ENCODE measurements at places on chromosomes 5 and 9.

DNA sequence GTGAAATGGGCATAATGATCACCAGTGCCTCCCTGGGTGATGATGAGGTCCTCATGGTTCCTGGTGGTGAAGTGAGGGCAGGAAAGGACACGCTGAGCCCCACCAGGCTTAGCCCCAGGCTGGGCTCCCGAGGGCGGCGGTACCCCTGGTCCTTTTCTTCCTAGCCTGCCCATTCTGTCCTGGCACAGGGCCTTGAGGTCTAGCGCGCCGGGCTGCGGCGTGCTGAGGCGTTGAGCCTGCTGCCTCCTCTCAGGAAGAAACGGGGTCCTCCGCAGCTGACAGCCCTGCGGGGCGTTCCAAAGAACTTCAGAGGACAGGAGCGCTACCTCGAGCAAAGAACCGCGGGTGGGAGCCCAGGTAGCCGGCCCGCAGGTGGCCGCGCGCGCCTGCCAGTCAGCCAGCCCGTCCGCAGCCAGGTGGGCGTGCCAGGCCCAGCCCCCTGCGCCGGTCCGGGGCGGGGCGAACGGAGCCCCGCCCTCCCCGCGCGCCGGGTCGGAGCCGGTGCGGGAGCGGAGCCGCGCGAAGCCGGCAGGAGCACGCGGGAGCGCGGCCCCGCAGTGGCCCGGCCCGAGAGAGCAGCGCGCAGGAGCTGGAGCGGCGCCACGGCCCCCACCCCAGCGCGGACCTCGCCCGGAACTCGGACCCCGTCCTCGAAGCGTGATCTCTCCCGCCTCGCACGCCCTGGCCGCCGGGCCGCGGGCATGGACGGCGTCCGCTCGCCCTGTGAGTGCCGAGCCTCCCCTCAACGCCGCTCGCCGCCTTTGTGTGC lies at the start of gene WNK2:
Gene WNK2, plus strand, starts transcription at position 477 of the 769 bp plus-strand sequence. CDS start 791 bp downstream, outside the sequence.
- DNase-seq = no peak

DNA sequence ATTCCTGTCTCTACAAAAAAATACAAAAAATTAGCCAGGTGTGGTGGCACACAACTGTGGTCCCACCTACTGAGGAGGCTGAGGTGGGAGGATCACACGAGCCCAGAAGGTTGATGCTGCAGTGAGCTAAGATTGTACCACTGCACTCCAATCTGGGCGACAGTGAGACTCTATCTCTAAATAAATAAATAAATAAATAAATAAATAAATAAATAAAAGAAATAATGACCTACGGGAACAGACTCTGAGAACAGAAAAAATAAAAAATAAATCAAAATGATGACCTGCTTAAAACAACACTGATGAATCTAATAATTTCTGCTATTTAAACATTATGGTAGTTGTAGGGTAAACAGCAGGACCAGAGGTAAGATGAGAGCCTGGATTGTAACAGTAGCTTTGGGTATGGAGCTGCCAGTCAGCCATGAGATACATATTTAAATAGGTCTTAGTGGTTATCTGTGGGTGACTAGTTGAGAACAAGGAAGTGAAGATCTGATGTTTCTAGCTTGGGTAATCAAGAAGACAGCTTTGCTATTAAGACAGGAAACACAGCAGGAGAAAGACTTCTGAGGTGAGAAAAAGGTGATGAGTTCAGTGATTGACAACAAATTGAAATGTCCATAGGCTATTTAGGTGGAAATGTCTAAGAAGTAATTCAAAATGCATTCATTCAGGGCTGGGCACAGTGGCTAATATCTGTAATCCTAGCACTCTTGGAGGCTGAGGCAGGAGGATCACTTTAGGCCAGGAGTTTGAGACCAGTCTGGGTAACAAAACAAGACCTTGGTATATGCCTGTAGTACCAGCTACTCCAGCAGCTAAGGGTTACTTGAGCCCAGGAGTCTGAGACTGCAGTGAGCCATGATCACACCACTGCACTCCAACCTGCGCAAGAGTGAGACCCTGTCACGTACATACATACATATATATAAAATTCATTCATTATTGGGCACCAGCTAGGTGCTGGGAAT lies 11.0 kb downstream of the RNF145 start:
- DNase-seq = no peak

GRCh38 chr5:44860267-44860666 lies 51.5 kb downstream of the MRPS30 start:
- DNase-seq = no peak

- DNase-seq = no peak
Observed at GRCh38 chr5:180527659-180528058, 33.5 kb downstream of the CNOT6 start.

GRCh38 chr9:18580151-18580550 lies 106.2 kb downstream of the ADAMTSL1 start:
- DNase-seq = no peak

- DNase-seq = no peak
Observed at GRCh38 chr5:160262151-160263074, 33.1 kb downstream of the FABP6 start.

- DNase-seq = no peak
Observed at GRCh38 chr5:155489949-155490348, 476.4 kb downstream of the KIF4B start.

- no peak for DNase-seq
Observed at GRCh38 chr5:31880449-31880848, 241.5 kb downstream of the PDZD2 start.

- no peak for DNase-seq
Observed at GRCh38 chr5:59342181-59342580, 551.3 kb downstream of the PDE4D start.

DNA sequence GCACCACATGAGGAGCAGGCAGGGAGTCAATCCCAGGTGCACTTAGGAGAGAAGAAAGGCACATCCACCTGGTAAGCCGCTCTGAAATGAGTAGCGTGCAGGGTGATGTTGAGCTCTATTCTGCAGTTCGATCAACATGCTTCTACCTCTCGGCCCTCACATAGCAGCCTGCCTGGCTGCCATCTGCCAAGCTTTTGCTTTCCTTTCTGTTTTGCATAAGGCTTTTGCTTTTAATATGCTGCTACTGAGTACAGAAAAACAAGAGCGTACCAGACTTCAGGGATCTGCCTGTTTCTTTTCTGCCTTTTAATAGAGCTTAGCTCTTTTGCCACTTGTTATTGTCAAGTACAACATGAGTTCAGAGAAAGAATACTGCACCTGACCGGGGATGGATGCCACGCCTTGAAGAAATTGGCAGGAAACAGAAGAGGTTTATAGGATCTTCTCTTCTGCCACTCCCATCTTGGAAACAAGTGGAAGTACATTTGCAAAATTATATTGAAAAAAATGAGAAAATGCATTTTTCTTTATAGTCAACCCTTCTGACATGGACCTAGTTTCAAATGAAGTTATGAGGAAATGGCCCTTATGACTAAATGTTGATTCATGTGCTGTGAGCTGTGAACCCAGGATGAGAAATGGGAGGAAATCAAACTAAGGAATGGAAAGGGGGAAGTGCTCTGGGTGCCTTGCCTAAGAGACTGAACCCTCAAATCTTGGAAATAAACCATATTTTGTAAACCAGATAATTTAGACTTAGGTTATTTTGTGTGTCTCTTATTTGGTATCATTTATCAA lies 4.0 kb upstream of the FCHO2 start:
- DNase-seq = no peak

DNA sequence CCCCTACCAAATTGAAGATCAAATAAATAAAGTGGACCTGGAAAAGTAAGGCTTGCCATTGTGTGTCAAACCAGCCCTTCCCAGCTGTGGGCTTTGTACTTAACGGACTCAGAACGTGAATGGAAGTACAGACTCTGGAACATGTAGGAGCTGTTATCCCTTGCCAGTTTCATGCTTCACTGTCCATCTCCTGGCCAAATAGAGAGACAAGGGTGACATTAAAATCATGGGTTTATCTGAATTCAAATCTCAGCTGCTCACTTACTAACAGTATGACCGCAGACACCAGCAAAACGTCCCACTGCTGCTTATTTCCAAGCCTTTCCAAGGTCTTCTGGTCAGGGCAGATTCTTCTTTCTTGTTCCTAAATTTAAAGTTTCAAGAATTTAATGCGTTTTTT lies 52.2 kb downstream of the EXOSC2 start:
- DNase-seq = no peak

GRCh38 chr9:82490019-82490499 lies 501.5 kb downstream of the SPATA31D1 start:
- DNase-seq = no peak

- no peak for DNase-seq
Observed at GRCh38 chr5:35741971-35742370, 114.7 kb upstream of the IL7R start.

- DNase-seq = no peak
Observed at GRCh38 chr5:61638476-61638875, 306.4 kb downstream of the ZSWIM6 start.

- DNase-seq = no peak
Observed at GRCh38 chr5:1763548-1763911, 36.1 kb downstream of the MRPL36 start.

GRCh38 chr5:14595891-14596290 lies 14.3 kb downstream of the OTULINL start:
- no peak for DNase-seq

GRCh38 chr5:123665822-123666371 lies 153.9 kb downstream of the CSNK1G3 start:
- no peak for DNase-seq

DNA sequence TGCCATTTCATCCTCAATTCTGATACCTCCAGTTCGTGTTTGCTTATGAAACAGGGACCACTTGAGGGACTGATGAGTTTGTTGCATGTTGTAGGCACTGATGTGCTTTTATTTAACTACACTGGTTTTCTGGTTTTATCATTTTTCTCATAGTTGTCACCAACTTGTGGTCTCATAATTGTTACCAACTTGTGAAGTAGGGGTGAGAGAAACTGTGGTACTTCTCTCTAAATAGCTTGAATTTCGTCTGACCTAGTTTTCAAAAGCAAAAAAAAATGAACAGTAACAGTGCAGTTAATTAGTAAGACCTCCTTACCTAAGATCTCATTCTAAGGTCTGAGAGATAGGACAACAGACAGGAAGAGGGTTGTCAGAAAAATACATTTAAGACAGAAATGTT lies 78.0 kb downstream of the ANXA2R start:
- no peak for DNase-seq

DNA sequence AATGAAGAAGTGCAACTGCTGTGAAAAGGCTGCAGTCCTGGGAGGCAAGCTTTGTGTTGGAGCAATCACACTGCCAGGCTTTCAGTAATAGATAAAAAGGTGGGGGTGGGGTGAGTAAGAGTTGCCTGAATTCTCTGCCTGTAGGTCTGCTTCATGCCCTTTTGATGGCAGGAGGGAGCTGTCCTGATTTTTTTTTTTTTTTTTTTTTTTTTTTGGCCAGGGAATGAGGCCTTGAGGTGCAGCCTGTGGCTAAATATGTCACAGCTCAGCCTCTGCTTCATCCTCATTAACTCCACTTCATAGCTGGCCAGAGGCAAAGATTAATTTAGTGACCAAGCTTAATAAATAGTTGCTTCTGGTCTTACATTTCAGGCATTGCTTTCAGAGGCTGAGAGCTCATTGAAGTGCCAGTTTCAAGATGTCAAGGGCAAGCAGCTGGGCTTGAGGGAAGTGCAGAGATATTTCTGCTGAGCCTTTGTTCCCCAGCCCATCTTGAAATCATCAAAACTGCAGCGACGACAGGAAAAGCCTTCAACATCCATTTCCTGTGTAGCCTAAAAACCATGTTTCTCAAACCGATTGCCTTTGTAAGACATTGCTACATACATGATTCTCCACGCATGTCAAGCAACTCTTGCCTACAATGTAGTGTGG lies 134.7 kb downstream of the MACIR start:
- no peak for DNase-seq

DNA sequence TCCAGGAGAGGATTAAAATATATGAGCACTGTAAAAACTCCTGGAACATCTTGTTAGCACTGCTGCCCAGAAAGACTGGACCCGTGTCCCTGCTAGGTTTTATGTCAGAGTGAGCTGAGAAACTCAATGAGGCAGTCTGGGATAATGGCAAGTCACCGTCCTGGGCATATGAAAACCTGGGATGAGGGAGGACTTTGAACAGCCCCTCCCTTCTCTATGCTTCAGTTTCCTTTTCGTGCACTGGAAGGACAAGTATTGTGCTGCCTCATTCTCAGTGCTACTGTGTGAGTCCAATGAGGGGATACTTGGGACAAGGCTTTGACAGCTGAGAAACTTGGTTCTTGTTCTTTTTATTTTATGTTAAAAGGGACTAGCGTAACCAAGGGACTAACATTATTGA lies 143.0 kb upstream of the SHB start:
- DNase-seq = no peak

GRCh38 chr9:137919095-137919465 lies 41.5 kb downstream of the CACNA1B start:
- DNase-seq = no peak

DNA sequence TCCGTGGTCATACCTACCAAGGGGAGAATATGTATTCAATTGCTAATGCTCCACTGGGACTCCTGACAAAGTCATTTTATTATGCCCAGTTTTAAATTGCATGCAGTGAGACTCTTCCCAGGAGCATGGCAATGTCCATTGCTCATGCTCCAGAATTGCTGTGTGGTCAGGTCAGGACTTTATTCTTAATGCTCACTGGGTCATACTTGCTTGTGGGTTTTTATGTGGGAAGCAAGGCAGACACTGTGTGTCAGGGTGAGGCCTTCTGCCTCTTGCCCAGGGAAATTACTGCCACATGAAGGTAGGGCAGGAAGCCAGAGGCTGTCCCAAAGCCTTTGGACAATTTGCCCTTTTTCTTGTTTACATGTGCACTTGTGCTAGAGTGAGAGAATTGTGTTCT lies 164.6 kb upstream of the MEF2C start:
- DNase-seq = no peak

DNA sequence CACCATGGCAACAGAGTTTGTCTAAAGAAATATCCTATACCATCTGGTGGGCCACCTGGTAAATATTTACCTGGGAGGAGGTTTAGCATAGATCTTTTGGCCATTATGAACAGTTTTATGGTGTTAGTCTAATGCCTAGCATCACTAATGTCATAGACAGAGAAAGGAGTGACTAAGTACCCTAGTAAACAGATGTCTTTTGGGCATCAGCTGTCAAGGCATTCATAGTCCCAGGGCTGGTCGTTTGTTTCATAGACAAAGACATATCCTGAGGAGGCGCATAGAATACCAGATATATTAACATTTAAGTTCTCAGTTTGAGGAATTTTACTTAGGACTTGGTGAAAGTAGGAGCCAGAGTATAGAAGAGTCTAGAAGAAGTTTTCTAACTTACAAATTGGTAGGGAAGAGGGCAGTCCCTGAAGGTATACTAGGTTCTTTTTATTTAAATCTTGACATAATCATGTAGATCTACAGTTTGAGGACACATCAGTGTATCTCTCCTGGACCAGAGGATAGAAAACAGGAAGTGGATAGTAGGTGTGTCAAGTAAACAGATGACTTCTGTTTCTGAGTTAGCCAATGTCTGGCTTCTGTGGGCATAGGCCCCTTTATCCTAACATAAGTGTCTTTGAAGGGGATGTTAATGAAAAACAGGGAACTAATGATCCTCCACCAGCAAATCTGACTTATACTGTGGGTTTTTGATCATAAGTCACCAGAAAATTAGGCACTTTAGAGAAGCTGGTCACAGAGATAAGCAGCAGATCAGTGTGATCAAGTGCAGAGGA lies 105.0 kb upstream of the PRSS3 start:
- DNase-seq = no peak

DNA sequence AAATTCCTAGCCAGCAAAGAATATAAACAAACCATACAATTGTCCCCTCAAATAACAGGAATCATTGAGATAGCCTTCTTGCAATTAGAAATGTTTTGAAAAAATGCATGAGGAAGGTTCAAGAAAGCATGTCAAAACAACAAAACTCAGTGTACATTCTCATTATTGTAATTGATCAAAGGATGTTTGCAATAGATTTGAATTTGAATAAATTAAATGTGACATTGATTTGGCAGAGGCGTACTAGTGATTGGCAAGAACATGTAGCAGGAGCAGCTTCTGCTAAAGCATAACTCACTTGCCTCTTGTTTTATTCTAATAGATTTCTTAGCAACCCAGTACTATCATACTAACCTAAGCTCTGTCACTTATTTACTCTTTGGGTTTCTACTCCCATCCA lies 19.9 kb downstream of the SMIM15 start:
- no peak for DNase-seq

Measured in activated CD8-positive, alpha-beta memory T cell treated with anti-CD3 and anti-CD28 coated beads for 4 hours (primary cell).